Activated CD4-positive, alpha-beta T cell treated with anti-CD3 and anti-CD28 coated beads, Interleukin-2, amount 10 ng/mL, durations not matched to agents 7 days and 5 days (primary cell): ENCODE measurements at places on chromosomes 16 and 17.

DNA sequence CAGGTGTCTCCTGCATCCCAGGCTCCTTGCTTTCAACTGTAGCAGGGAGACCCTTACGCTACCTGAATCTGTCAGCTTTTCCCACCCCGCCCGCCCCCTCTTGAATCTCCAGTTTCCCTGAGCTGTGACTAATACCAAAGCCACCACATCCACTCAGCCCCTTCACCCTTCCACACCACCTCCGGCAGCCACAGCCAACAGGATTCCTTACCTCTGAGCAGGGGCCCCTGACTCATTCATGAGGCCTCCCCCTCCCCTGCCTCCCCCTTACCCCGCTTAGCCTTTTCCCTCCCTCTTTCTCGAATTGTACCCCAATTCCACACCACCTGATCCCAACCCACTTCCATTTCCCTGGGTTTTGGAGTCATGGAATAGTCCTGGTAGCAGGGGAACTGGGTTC is 2.3 kb downstream of the STX1B start:
- no peak for DNase-seq

DNA sequence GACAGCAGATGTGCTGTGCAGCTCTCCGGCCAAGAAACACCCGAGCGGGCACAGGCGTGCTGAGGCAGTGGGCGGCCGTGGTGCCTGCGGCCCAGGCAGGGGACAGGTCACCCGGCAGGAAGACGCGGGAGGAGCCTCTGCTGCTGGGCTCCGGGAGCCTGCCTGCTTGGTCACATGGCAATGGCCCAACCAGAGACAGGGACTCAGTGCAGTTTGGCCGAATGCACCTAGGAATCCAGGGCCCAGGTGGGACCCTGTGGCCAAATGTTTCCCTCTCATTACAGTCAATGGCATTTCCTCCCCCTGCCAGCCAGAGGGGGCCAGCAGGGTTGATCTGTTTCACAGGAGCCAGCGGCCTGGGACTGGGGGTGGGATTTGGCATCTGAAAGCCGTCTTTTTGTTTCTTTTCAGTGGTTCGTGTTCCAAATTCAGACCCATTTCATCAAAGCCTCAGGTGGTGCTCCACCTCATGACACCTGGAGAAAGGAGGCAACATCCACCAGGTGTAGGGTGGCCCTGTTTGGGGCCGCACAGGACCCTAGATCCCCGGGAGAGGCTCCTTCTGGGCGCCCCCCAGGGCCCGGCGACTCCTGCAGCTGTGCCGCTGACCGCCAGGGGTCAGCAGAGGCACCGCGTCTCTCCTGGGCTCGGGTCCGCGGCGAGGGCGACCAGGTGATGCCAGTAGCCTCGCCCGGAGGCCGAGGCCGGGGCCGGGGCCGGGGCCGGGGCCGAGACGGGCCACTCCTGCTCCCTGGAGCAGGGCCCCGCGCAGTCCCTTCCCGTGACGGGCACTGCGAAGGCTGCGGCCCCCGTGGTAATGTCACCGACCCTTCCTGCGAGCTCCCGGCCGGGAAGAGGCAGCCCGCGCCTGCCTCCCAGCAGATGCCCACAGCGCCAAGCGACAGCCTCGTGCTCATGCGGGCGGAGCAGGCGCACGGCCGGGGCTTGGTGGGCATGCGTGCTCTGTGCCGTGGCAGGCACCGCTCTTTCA is 118.5 kb downstream of the C16orf78 start:
- peak; percentile 42 for DNase-seq

DNA sequence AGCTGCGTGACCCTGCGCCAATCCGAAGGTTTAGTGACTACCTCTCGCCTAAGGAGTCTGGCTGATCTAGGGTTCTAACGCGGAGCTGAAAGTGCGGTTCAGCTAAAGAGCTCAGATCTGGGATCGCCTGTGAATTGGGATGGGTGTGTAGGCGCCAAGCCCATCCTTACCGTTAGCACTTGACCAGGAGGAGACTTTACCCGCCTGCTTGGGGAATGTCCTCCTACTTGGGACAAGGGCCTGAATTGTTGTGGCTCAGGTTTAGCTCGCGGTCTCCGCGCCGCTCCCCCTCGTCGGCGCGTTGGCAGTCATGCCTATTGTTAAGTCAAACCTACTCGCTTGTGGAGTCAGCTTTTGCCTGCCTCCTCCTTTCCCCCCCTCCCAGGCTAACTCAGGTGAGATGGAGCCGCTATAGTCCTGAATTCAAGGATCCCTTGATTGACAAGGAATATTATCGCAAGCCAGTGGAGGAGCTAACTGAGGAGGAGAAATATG is 480 bp downstream of the MRPS7 start:
- no peak for DNase-seq

DNA sequence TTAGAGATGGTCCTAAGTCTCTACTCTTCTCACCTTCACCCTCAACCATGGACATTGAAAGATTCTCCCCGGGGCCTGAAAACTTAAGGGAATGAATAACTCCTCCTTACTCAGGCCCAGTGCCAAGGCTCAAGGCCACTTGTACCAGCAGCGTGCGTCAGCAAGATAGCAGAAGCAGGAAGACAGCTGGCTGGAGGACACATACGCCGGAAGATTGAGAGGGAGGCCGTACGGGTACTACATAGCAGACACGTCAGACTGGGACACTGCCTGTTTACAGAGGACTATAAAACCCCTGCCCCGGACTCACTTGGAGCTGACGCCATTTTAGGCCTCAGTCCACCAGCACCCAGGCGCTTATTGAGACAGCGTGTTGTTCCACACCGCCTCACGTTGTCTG is 75.8 kb upstream of the MED13 start:
- no peak for DNase-seq

GRCh38 chr16:30721606-30722005 is 22.6 kb downstream of the SRCAP start:
- no peak for DNase-seq

DNA sequence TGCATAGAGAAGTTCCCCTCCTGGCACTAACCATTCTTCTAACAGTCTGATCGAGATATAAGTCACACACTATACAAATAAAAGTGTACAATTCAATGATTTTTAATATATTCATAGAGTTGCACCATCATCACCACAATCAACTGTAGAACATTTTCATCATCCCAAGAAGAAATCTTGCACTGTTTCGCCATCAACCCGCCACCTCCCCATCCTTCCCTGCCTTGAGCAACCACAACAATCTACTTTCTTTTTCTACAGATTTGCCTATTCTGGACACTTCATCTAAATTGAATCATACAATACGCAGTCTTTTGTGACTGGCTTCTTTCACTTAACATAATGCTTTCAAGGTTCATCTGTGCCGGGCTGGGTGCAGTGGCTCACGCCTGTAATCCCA is 33.0 kb upstream of the GUCY2D start:
- no peak for DNase-seq

DNA sequence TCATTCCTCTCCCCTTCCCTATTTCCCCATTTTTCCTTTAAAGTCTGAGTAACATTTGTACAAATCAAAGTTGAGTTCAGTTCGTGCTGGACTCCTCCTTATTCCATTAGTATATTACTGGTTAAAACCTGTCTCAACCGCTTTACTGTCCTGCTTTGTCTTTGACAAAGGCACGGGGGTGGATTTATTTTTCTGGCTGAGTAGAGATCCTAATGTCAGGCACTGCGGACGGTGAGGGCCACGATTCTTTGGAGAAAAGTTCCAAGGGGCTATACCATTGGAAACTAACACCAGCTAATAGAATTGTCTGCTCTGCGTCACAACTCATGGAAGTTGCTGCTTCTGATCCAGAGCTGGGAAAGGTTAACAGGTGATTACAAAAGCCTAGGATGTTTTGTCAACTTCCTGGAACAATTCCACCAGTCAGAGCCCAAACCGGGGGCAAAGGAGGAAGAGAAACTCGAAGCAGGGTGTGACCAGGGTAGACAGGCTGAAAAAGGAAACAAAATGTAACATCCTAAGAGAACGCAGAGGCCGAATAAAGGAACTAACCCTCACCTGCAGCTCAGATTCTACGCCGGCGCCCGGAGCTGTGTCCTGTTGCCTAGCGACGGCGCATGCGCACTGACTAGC is 12.4 kb downstream of the TAT start:
- no peak for DNase-seq

- DNase-seq, result no peak
Measured at GRCh38 chr16:57788951-57789350, 13.3 kb downstream of the KIFC3 start.

GRCh38 chr17:3447625-3448024 is 14.0 kb upstream of the OR1E2 start:
- no peak for DNase-seq

DNA sequence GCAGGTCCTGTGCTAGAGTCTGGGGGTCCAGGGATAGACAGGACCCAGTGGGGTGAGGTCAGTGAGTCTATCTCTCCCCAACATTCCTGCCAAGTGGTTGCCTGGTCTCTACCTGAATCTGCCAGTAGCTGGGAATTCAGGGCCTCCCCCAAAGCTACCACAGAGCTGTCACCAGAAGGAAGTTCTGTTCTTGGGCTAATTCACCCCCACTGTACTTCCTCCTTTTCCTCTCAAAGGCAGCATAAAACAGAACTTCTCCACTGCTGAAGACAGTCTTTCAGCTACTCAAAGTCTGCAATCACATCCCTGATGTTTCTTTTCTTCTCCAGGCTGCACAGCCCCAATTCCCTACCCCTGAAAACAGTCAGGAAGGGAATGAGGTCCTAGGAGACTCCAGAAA is 8.7 kb downstream of the CAMTA2 start:
- no peak for DNase-seq

DNA sequence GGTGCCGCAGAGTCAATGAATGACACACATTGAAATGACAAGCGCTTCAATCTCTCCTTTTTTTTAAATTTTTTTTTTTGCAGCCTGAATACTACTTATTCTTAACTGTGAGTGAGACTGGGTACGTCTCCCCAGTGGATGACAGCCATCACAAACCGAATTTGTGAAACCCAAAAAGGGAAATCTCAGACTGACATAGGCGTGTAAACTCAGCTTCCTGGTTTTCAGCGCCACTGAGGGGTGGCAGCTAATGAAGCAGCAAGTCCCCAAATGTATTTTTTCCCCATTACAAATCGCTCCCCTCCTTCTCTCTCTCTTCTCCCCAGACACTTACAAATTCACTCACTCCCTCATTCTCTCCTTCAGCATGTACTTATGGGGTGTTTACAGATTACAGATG is 196.0 kb downstream of the MAF start:
- DNase-seq, result no peak

- peak; percentile 69 for DNase-seq
Measured at GRCh38 chr16:78770353-78771091, 671.1 kb downstream of the WWOX start.

GRCh38 chr16:2156849-2157224 is 1.3 kb downstream of the TRAF7 start:
- DNase-seq, result no peak
